ENCODE measurements at places on chromosomes 12 and 14.
A peak's percentile ranks its signal among the peaks of the same experiment; 100 is the strongest.

DNA sequence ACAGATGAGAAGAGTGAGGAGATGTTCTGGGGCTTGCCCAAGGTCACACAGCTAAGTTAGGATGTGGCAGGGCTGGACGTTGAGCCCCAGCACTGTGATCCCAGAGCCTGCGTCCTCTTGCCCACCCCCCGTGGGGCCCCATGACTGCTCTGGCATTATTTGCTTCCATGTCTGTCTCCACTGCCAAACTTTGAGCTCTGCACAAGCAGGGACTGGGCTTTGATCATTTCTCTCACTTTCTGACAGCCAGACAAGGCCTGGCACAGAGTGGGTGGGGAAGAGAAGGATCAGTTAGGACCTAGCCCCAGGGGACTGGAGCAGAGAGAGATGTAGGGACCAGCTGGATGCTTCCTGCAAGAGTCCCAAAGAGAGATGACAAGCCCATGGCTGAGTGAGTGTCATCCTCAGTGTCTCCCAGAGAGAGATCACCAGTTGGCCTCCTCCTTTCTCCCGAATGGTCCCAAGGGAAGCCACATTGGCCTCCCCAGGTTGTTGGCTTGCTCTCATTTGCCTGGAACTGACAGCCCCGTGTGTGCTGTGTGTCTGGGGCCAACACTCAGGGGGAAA, 126.7 kb upstream of the PWP1 start:
- no peak for DNase-seq

DNA sequence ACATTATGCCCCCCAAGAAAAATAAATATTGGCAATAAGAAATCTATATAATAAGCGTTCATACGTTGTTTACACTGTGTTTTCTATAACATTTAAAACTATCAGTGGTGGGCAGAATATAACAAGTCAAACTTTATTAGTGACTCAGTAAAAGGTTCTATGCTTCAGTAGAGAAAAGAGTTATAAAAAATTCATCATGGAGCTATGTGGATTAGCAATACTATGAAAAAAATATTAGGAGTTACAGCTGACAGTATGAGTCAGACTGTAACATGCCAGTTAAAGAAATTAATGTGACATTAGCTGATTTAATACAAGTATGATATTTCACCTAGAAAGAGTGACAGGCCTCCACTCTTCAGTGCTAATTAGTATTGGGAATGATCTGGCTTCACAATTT, 125.1 kb upstream of the GARIN6 start:
- no peak for DNase-seq

GRCh38 chr14:61037215-61037614, 56.2 kb downstream of the SLC38A6 start:
- no peak for DNase-seq

DNA sequence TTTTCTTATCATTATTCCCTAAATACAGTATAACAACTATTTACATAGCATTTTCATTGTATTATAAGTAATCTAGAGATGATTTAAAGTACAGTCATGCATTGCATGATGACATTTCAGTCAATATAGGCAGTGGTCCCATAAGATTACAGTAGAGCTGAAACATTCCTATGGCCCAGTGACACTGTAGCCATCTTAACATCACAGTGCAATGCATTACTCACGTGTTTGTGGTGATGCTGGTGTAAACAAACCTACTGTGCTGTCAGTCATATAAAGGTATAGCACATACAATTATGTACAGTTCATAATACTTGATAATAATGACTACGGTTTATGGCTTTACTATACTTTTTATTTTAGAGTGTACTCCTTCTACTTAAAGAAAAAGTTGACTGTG, 13.3 kb downstream of the LLPH start:
- DNase-seq: no peak

DNA sequence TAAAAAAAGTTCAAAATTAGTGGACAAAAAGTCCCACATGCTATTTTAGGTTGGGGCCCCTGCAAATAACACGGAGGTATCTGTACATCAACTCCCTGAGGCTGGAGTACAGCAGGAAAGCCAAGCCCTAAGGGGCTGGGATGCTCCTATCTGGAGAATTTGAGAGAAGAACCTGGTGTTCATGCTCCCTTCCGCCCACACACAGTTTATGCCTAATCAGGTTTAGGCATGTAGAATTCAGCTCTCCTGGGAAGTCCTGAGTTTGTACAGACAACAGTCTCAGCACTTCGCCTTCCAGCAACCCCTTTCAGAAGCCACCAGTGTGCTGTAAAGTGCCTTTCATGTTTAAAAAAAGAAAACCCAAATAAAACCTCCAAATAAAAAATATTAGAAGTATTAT, 237.3 kb upstream of the GRIP1 start:
- no peak for DNase-seq

DNA sequence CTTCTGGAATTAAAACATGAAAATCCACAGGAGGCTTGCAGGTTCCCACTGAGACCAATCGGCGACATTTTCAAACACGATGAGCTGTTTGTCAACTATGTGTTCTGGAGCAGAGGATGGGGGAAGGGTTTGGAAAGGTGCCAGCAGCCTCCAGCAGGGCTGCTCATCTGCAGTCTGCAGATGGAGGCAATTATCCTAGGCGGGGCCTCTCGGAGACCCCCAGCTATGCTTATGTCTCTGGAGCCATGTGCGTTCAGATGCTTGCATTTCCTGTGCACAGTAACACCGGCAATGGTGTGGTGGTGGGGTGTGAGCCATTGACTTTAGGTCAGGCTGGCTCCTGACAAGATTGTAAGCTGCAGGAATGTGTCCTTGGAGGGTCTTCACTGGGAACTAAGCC, 51.7 kb downstream of the RPH3A start:
- DNase-seq: no peak

GRCh38 chr12:52522346-52523011, 2.3 kb upstream of the KRT5 start:
- DNase-seq: peak; percentile 53

DNA sequence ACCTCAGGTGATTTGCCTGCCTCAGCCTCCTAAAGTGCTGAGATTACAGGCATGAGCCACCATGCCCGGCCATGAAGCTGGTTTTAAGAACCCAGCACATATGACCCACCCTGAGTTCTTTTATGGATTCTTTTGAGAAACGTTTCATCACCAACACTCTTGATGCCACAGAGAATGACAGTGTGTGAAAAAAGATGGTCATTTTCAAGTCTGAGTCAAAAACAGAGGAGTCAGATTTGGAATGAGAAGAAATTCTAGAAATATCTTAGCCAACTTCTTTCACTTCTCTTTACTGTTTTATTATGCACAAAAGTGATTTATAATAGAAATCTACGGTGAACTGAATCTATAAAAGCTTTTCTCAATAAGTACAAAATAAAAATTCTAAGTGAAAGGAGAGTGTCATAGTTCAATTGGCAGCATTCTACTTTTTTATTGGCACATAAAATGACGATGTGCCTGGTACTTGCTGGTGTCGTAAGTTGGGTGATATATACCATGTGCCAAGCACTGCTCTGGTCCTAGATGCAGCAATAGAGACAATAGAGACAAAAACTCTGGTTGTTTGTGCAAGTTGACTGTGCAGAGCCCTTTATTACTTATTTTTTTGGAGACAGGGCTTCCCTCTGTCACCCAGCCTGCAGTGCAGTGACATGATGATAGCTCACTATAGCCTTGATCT, 33.9 kb downstream of the CCDC177 start:
- DNase-seq: no peak

DNA sequence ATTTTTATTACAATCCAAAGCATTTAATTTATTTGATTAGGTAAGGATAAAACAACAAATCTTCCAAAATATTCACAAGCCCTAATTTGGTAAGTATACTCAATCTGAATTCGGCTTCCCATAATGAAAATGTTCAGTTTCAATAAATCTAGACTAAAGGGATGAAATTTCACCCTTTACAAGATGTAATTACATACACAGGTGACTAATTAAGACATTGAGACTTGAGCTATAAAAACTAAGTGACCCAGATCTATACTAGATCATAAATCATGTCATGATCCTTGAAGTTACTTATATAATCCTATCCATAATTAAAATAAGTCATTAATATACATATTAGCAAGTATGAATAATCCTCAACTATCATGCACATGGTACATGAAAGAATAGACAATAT, 36.6 kb downstream of the LRP6 start:
- no peak for DNase-seq

- DNase-seq: no peak
These were observed 169.3 kb downstream of the STXBP6 start for GRCh38 chr14:24880689-24881088.

DNA sequence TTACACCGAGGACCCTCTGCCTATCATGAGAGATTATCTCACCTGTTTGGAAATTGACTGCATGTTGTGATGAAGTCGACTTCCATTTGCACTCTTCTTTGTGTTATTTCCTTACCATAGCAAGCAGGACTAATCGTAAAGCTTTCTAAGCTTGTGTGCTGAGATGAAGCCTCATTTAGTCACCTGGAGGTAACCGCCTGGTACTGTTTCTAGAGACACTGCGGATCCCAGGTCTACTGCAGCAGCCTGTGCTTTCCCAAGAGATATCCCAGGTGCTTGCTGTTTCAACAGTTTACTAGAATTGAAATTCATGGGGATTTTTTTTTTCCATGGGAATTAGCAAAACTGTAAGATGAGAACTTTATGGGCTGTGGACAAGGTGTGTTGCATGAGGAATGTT, 131.8 kb downstream of the PTPRR start:
- no peak for DNase-seq

DNA sequence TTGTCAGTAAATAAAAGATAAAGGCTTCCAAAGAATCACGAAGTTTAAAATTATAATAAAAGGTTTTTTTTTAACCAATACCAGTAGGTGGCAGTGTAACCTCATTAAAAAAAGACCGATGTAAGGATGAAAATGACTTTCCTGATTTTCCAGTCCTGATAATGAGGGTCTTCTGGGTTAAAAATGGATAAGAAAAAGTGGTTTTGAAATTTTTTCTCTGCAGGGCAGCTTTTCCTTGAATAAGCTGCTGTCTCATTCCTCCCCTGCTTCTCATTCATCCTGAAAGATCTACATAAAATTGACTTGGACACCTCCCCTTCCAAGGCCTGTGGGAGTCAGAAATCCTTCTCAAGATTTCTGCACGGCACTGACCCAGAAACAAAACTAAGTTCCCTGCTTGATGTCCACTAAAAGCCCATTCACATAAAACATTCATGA, 58.9 kb upstream of the FBXO33 start:
- DNase-seq: no peak

GRCh38 chr12:130429656-130430505, 92.2 kb downstream of the PIWIL1 start:
- DNase-seq: no peak

DNA sequence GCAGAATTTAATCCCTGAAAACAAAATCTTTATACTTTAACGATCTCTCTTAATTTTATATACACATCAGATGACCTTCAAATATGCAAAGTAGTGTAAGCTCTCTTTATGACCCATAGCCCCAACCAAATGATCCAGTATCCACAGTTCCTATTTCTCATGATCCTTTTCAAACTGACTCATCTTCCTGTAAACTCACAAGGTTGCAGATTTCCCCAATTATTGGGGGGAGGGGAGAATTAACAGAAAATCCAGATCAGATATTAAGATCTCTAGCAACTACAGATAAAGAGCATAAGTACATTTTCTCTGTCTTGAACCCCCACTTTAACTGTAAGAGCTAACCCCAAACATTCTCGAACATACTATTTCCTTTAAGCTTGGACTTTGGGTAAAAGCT, 12.5 kb downstream of the GNS start:
- DNase-seq: no peak

DNA sequence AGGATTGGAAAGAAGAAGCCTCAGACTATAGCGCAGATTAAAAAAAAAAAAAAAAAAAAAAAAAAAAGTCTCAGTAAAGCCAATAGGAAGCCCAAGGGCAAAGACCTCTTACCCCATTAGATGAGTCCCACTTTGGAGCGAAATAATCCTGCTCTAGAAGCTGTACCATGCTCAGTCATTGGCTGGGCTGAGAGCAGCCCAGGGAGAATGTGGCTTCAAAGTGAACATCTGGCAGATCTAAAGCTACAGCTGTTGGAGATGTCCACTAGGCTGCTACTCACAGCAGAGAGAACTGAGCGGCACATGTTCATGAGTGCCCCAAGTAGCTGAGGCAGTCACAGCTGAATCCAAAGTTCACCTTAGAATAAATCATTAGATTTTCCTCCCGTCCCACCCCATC, 560.9 kb downstream of the MED13L start:
- DNase-seq: no peak

DNA sequence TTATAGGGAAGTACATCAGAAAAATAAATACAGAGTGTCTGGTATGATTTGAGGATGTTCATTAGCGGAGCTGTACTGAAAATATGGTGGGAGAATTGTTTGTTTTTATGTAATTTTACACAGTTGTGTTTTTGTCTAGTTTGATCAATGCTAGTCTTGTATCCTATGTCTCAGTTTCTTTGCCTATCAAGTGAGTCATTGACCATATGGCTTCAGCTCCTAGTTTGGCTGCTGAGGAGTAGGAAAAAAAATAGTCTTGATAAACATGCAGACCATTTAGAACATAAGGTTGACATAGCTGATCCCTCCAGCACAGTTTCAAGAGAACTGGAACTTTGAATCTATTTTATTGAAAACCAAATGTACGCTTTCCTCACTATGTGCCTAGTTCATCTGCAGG, 1292.1 kb upstream of the FLRT2 start:
- no peak for DNase-seq

DNA sequence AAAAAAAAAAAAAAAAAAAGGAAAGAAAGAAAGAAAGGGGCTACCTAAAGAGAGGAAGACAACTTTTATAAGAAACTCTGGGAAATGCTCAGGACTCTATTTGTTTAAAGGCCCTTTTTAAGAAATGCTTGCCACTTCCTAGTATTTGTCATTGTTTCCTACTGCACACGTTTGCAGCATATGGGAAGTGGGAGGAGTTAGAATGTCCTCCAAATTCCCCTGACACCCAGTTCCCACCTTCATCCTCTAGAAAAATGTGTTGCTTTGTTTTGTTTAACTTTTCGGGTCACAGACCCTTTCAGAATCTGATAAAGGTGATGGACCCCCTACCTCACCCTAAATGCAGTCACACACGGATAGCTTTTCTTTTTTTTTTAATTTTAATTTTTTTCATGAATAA, 40.8 kb downstream of the NINJ2 start:
- no peak for DNase-seq

- DNase-seq: no peak
These were observed 47.4 kb downstream of the SUSD6 start for GRCh38 chr14:69658664-69659261.

GRCh38 chr12:41605545-41606305, 417.6 kb downstream of the PDZRN4 start:
- no peak for DNase-seq

DNA sequence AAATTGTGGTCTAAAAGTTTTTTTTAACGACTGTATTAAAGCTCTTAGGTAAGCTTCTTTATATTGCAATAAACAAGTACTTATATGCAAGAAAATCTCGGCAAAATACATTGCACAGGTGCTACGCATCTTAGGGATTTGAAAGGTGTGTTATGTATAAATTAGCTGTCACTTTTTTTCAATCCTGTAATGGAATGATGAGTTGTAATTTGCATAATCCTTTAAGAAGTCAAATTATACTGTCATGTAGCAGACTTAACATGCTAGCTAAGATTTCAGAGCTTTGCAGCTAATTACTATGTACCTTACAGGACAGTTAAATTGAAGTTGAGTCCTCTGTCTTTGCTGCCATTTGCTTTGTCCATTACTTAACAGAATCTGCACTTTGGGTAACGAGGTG, 117.5 kb downstream of the NPAS3 start:
- no peak for DNase-seq
